Caudate nucleus (tissue), 63 donors: ENCODE measurements at places on chromosomes 1 and 21.

GRCh38 chr1:88537787-88538186 lies 146.3 kb upstream of the PKN2 start:
- no peak for DNase-seq

GRCh38 chr1:172212124-172212523 lies 208.4 kb upstream of the C1orf105 start:
- DNase-seq, result no peak

DNA sequence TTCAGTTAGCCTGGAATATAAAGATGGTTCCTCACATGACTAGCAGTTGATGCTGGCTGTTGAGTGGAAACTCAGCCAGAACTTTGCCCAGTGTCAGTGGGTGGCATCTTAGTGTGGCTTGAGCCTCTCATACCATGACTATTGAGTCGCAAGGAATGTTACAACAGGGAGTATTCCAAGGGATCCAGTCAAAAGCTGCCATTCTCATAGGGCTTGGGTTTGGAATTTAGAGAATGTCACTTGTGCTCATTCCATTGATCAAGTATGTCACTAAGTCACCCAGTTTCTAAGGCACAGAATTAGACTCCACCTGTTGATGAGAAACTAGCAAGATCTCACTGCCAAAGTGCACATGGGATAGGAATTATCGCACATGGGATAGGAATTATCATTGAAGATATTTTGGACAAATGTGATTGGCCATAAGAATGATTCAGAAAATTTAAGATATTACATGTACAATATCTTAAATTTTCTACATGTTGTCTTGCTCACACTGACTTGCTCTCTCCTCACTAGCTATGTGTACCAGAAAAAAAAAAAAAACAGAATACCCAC lies 1290.7 kb upstream of the ADGRL2 start:
- DNase-seq, result no peak

GRCh38 chr1:18302788-18303413 lies 177.8 kb upstream of the KLHDC7A start:
- DNase-seq, result no peak

- no peak for DNase-seq
These were observed 3.3 kb downstream of the KPNA6 start for GRCh38 chr1:32111040-32111623.

DNA sequence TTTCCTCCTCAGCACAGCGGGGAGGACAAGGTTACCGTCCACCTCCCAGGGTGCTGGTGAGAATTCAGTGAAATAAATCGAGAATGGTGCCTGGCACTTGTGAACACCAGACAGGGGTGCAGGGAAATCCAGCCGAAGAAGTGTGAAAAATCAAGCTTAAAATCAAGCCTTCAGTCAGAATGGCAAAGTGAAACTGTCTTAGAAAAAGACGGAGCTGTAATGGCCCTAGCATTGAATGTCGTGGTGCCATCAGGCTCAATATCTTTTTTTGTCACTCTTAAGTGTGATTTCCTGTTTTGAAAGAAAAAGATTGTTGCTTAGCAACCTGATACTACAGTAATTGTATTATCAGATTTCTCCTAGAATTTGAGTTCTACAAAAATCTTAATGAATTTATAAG lies 22.1 kb downstream of the EDARADD start:
- no peak for DNase-seq

GRCh38 chr1:61255358-61255703 lies 173.0 kb downstream of the NFIA start:
- DNase-seq, result no peak

DNA sequence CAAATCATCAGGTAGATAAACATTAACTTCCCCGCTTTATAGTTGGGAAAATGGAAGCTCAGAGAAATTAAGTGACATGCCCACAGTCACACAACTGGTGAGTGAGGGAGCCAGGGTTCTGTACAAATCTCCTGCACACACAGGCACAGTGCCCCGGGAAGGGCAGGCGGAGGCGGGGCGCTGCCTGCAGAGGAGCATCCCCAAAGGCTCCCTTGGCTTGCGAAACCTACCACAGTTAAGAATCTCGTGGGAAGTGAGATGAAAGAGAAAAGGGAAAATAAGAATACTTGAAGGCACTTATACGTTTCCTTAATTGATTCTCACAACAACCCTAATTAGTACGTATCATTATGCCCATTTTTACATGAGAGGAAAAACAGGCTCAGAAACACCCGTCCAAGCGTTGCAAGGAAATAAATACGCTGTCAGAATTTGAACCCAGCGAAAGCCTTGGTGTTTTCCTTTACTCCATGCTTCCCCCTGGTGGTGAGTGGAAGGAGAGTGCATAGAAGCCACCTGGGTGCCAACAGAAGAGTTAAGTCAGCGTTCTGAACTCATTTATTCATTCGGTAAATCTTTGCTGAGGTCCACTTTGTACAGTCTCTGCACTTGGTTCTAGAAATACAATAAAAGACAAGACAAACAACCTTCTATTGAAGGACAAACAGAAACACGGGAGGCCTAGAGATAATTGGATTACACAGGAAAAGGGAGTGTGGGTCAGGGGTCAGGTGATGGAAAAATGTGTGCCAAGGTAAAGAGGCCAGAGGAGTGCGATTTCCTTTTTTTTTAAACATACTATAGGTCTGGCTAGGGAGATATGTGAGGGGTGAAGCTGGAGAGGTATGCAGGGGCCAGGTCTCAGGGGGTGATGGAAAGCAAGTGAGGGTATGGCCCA lies 28.4 kb downstream of the ACP6 start:
- DNase-seq, result no peak
